GM23338 (cell line): ENCODE measurements at places on chromosomes 5 and 9. TPM values are rescaled to one million over a fixed set of nuclear protein-coding genes. Genes with fewer than 3 reads are reported as not detected.

DNA sequence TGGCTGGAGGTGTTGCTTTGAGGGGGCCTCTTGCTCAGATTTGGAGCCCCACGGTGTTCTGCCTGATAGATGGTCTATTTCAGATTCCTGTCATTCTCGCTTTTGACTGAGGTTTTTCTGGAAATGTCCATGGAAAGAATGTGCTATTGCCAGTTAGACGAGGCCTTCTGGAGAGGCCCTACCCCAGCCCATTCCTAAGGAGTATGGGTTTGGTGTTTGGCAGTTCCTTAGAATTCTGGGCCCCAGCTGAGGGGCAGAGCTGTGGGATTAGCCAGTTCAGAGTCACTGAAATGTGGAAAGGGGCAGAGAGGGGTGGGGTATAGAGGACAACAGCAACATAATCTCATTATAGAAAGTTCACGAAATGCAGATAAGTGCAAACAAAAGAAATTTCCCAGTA lies 50.5 kb downstream of the GALNT10 start:
- no peak overlapping the region for H3K4me3 ChIP-seq
- H3K27ac ChIP-seq: no peak overlapping the region
- H3K4me1 ChIP-seq: peaks cover 8% of the 10 kb centered on the region
- H3K36me3 ChIP-seq: no peaks in the 10 kb centered on the region
- DNase-seq: no peak

GRCh38 chr9:26975728-26976707 lies 19.8 kb downstream of the IFT74 start:
- no peaks in the 10 kb centered on the region for H3K27me3 ChIP-seq
- peak overlapping the region; percentile 94 for H3K27ac ChIP-seq
- no peaks in the 10 kb centered on the region for H3K36me3 ChIP-seq
- 0 out of 2 replicates have a peak overlapping the region, but pooled peaks have one; percentile 5 for H3K4me3 ChIP-seq

The STKLD1 gene
- not detected in 2 replicates for total RNA-seq

The CYLC2 gene
- not detected in 2 replicates for total RNA-seq

- peak; percentile 67 for DNase-seq
- H3K4me3 ChIP-seq: no peak overlapping the region
- peaks cover 21% of the 10 kb centered on the region; the same call in 1 of the 2 replicates for H3K4me1 ChIP-seq
- H3K27ac ChIP-seq: peak overlapping the region; percentile 35; the same call in 1 of the 2 replicates
Measured at GRCh38 chr5:78611126-78611605, 37.4 kb downstream of the LHFPL2 start.
